AG04450 (cell line): ENCODE measurements at places on chromosomes 5 and 9. TPM values are rescaled to one million over a fixed set of nuclear protein-coding genes. Genes with fewer than 3 reads are reported as not detected.
A peak's percentile ranks its signal among the peaks of the same experiment; 100 is the strongest.

- no peak for DNase-seq
These were observed 148.0 kb upstream of the CDH12 start for GRCh38 chr5:23001120-23001519.

The AJM1 gene
- polyA plus RNA-seq, result 0.26 and 0.42 TPM in 2 replicates

The FYB1 gene
- polyA plus RNA-seq, result 0.01 TPM in 1 of 2 replicates, not detected in the other

DNA sequence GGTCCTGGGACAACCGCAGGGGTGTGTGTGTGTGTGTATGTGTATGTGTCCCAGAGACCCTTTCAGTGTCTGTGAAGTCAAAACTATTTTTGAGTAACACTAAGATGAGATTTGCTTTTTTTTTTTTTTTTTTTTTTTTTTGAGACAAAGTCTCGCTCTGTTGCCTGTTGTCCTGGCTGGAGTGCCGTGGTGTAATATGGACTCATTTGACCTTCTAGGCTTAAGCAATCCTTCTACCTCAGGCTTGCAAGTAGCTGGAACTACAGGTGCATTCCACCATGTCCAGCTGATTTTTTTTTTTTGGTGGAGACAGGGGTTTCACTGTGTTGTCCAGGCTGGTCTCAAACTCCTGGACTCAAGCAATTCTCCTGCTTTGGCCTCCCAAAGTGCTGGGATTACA lies 97.4 kb upstream of the KLF9 start:
- no peak for DNase-seq

- DNase-seq, result no peak
These were observed 307.0 kb upstream of the TLE4 start for GRCh38 chr9:79264511-79265355.

- no peak for DNase-seq
These were observed 346.9 kb downstream of the DEPDC1B start for GRCh38 chr5:60352992-60353599.

The PROB1 gene
- polyA plus RNA-seq, result 0.19 and 0.25 TPM in 2 replicates

GRCh38 chr9:130837643-130838042 lies 2.6 kb downstream of the ABL1 start:
- no peak for DNase-seq

The PCDHB16 gene
- 0.45 and 0.66 TPM in 2 replicates for polyA plus RNA-seq

DNA sequence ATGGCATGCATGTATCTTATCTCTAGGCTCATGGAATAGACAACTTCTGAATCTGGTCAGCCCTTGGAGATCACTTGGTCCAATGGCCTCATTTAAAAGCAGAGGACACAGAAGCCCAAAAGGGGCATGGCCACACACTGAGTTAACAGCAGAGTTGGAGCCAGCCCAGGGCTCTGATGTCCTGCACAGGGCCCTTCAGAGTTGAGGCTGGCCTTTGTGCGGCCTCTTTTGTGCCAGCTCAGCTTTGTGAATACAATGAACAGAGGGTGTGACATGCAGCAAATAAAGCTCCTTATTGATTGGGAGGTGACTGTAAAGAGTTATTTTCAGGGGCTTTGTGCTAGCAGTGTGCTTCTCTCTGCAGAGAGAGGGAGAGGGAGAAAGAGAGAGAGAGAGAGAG lies 150.1 kb upstream of the STK32A start:
- DNase-seq, result no peak

The KIF24 gene
- 0.62 and 0.77 TPM in 2 replicates for polyA plus RNA-seq

DNA sequence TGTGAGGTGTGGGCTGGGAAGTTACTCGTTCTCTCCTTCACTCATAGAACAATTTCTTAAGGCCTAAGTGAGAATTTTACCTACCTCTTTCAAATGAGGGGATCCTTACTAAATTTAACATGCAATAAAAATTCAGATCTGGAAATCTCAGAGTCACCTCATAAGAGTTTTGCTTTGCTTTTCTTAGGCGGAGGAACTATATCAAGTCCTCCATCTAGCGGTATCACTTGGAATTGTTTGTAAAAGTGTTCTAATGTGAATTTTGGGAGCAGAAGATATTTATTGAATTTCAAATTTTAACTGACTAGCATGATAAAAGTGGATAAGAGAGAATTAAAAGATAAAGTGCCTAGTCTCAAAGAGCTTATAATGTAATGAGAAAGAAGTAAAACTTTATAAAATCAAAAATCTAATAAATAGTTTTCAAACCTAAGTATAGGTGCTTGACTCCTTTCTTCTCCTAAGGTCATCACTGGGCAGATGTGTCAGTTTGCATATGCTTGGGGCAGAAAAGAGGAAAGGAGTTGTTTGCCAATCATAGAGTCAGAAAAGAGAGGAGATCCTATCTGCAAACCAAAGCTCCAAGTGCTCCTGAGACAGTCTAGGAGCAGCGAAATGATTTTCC lies 145.7 kb upstream of the DAB2 start:
- no peak for DNase-seq

GRCh38 chr9:69671311-69671878 lies 776 bp downstream of the APBA1 start:
- DNase-seq, result no peak

DNA sequence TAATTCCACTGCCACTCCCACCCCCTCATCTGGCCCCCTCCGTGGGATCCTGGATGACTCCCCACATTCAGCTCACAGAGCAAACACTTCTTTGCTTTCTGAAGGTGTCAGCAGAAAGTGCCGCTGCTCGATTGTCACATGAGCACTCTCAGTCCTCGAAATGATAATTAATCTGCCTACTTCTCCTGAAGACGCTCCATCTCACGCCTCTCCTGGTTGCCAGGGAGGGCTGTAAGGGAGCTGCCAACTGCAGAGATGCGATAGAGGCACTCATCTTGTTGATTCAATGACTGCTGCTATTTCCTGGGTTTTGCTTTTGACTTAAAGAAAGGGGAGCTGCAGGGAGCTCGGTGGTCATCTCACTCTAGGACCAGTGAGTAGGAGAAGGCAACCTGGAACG lies 206.5 kb downstream of the DAB2IP start:
- DNase-seq, result no peak

GRCh38 chr9:123395689-123396511 lies 39.9 kb downstream of the CRB2 start:
- no peak for DNase-seq

The GADD45G gene
- 0.07 TPM in 1 of 2 replicates, not detected in the other for polyA plus RNA-seq

The CYSRT1 gene
- polyA plus RNA-seq, result 0.27 and 0.56 TPM in 2 replicates

GRCh38 chr9:40913928-40914673 lies 214.4 kb downstream of the FOXD4L6 start:
- no peak for DNase-seq

- DNase-seq, result no peak
These were observed 71.5 kb downstream of the NEK6 start for GRCh38 chr9:124329206-124329792.

The SHOC1 gene
- polyA plus RNA-seq, result 0.07 and 0.15 TPM in 2 replicates

DNA sequence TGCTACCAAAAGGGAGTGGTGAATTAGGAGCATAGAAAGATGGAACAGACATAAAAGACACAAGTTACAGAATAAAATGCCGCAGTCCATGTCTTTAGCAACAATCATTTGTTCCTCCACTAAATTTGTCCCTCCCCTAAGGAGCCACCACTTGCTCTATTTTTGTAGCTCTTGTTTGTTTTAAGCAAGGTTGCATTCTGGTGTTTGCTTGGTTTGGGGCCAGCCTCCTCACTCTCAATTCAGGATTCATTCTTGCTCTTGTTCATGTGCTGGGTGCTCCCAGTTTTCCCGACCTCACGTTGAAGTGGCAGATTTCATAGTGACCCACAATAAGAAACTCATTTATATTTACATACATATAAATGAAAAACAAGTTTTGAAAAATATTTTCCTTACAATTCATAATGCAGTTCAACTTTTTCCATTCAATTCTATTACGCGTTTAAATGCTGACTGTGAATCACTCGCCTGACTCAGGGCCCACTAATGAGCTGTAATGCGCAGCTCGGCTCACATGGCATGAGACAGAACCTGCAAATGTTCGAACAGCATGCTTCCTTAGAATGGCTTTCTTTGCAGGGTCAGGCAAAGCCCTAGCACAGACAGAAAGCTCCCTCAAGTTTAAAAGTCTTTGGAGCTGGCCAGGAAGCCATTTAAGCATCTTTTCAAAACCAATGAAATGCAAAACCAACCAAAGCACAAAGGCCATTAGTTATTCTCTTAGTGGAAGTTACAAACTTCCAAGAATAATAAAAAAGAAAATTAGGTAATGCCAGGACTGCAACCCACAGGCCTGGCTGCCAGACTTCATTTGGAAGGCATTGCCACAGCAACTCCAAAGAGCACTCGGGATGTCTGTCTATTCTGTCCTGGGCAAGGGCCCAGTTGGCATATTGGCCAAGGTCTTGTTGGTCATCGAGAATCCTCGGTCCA lies 41.7 kb downstream of the RETREG1 start:
- DNase-seq, result peak; percentile 47

- DNase-seq, result no peak
These were observed 193.4 kb upstream of the TUT7 start for GRCh38 chr9:86547571-86547970.

GRCh38 chr9:71704796-71705195 lies 63.5 kb downstream of the CEMIP2 start:
- DNase-seq, result no peak

- DNase-seq, result no peak
These were observed 206.4 kb downstream of the NXNL2 start for GRCh38 chr9:88741335-88741734.

DNA sequence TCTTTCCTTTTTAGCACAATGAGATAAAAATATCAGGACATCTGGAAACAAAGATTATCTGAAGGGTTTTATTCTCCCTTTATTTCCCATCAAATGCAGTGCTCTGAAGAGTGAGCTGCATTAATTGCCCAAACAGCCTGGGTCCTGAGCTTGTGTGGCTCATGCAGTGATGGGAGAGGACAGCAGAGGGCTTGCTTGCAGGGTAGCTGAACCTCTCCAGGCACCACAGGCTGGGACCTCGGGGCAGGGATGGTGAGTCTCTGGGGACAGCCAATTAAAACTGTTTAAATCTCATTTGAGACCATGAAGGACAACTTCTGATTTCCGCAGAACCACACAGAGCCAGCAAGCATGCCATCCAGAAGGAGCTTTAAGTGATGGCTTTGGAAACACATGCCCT lies 71.2 kb downstream of the PLAC8L1 start:
- no peak for DNase-seq

DNA sequence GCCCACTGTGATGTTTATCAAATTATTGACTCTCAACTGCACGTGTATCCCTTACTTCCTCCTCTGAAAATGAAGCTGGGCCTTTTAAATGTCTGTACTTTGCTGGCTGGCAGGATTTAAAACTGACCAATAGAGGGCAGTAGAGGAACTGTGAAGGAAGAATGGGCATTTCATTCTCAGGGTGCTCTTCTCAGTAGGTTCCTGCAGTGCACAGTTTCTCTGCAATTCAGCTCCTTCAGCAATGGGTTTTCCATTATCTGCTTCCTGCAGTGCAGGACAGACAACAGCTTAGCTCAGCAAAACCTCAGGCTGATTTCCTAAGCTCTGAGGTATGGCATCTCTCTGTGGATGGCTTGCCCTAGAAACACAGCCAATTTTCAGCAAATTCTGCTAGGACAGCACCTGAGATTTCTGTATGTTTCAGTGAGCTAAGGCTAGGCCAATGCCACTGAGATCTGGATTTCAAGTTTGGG lies 298.4 kb upstream of the PRDM9 start:
- no peak for DNase-seq

GRCh38 chr5:60453186-60453976 lies 246.6 kb downstream of the DEPDC1B start:
- DNase-seq, result no peak

DNA sequence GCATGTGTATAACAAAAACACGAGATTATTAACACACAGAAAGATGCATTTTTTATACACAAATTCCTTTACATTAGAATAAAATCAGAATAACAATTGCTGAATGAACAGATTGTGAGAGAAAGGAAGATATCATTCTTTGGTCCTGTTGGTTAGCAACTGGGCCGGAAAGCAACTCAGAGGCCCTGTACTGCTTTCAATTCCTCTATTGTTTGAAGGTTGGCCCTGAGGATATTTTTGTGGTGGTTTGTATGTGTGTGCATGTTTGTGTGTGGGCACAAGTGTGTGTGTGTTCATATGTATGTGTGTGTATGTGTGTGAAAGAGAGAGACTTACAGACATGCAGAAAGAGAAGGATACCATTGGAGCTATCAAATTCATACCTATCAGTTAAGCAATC lies 356.8 kb upstream of the DMAC1 start:
- DNase-seq, result no peak

DNA sequence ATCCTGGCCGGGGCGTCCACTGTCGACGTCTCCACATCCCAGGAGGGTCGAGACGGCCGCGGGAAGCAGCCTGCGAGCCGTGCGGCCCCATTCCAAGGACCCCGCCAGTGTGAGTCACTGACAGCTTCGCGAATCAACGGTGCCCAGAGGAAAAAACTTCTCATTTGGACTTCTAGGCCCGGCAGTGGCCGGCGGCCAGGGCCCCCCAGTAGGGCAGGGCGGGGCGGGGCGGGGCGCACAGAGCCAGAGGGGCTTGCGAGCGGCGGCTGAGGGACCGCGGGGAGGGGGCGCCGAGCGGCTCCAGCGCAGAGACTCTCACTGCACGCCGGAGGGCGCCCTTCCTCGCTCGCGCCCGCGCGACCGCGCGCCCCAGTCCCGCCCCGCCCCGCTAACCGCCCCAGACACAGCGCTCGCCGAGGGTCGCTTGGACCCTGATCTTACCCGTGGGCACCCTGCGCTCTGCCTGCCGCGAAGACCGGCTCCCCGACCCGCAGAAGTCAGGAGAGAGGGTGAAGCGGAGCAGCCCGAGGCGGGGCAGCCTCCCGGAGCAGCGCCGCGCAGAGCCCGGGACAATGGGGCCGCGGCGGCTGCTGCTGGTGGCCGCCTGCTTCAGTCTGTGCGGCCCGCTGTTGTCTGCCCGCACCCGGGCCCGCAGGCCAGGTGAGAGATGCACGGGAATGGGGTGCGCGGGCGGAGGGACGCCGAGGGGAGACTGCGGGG lies at the start of gene F2R:
TSS of gene F2R (plus strand) at position 391 of the 720 bp plus-strand sequence. CDS start at position 573, 182 bp downstream.
- DNase-seq, result no peak

The PCDHA12 gene
- not detected in 2 replicates for polyA plus RNA-seq

The PKD2L2 gene
- polyA plus RNA-seq, result 0.09 TPM in 1 of 2 replicates, not detected in the other

DNA sequence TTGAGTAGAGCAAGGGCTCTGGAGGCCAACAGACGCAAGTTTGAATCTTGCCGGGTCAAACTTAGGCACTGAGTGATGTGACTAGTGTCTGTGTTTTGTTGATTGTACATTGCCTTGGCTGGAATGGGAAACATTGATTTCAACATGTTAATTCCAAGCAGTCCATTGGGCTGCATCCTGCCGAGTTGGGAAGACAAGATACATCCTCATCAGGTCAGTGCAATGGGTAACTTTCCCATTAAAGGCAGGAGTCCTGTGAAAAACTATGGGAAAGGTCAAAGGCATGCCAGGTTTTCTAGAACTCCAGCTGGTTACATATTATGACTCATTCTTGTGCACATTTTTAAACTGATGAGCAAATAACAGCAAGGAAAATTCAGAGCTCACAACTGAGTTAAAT lies 126.5 kb upstream of the ABCA1 start:
- no peak for DNase-seq

GRCh38 chr9:136403915-136404800 lies 4.2 kb upstream of the SNAPC4 start:
- DNase-seq, result no peak

DNA sequence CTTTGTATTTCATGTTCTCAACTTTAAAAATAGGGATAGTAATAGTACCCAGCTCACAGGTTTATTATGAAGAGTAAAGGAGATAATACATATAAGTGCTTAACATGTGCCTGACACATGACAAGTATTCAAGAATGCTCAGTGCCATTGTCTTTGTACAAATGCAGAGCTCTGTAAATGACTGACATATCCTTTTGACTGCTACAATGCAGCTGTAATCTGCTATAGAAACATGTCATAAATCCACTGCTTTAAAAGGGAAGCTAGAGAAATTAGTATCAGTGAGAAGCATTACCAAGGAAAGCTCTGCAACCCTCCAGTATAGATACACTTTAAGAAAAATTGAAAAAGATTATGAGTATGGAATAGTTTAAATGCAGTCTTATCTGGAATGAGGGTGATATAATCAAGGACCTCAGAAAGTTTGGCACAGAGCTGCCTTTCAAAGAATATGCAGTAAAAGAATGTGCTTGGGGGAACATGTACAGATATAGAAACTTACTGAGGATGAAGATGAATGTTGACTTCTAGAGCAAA lies 17.9 kb downstream of the ERAP1 start:
- no peak for DNase-seq
